Islet precursor cell (in vitro differentiated cells): ENCODE measurements at places on chromosomes 12 and 14.

- no peak for DNase-seq
Observed at GRCh38 chr12:24945845-24946244, 3.1 kb downstream of the BCAT1 start.

- no peak for DNase-seq
Observed at GRCh38 chr12:115640929-115641328, 636.6 kb downstream of the MED13L start.

DNA sequence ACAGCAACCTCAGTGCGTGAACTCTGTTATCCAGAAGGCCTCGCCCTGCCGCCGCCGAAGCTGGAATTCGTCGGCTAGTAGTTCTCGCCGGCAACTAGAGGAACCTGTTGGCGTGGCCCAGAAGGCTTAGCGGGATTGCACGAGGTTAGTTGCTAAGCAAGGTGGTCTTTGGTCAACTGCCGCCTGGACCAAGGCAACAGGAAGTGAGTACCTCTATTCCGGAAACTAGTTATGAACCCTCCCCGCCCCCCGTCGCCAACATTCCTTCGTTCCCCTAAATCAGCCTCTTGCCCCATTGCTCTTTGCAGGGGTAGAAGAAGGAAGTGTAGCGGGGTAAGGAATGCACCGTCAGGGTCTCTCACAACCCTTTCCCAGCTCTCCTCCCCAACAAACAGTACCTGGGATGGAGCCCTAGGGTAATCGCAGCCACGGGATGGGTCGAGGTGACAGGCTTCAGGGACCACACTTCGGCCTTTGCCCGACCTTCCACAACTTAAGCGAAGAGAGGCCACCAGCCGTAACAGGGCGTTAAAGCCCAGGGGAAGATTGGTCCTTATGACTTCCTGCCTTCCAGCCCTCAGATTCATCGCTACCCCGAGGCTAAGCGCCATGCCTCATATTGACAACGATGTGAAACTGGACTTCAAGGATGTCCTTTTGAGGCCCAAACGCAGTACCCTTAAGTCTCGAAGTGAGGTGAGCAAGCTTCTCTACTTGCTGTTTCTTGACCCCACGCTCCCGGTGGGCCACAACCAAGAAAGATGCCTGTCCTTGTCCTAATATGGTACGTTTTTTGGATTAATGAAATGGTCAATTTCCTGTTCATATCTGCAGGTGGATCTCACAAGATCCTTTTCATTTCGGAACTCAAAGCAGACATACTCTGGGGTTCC, at the start of gene GMPR2:
Gene GMPR2 (plus strand): TSS at position 285 of the 893 bp plus-strand sequence. CDS start 325 bp downstream, at position 610.
- DNase-seq: no peak

- peak; percentile 50 for DNase-seq
Observed at GRCh38 chr14:64721391-64721791, 17.2 kb downstream of the PLEKHG3 start.

DNA sequence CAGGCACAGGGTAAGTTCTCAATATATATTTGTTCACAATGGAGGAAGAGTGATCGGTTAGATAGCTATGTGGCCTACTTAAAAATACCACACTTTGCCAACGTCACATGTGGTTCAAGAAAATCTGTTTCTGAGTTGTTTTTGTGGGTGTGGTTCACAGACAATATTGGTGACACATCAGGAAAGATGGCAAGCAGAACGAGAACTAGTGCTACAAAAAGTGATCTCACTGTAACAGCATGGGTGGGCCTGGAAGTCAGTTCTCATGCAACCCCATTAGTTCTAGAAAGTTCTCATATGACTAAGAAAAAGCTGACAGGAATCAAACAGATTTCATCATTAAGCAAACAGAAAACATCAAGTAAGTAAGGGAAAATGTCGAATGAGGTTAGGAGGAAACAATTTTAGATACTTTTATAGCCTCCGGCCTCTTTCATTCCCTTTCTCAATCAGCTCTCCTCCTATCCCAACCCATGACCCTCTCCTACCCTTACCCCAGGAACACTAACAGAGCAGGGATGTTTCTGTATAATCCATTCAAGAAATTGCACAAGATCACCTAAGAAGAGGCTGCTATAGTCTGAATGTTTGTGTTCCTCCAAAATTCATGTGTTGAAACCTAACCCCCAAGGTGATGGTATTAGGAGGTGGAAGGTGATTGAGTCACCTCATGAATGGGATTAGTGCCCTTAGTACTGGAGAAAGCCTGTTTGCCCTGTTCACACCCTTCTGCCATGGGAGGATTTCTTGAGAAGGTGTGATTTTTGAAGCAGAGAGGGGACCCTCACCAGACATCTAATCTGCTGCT, 15.5 kb upstream of the NTN4 start:
- peak; percentile 64 for DNase-seq

DNA sequence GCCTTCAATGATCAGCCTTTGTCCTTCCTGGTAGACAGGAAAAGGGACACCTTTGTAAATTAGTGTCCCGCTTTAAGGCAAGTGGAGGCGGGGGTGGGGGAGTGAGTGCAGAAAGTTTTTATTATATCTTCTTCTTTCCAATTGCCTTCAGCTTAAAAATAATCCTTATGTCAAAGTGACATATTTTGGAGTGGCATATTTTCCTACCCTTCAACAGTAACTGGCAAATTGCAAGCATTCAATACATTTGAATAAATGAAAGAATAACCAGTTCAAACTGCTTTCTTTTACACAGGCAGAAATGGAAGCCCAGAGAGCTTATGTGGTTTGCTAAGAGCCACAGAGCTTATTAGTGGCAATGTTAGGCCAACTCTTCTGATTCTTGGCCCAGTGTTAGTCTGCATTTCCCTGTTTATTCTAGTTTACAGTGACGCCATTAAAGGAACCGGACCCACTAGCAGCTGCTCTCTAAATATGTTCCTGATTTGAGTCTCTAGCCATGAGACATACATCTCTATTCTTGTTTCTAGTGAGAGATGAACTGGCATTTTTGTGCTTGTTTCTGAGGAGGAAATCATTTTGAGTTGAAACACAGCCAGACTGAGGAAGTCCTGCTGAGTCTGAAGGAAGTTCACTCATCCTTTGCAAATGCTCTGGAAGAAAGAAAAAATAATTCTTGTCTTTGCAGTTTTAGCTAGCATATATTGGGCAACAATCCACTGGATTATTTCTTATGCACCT, 468.7 kb downstream of the NOVA1 start:
- no peak for DNase-seq

DNA sequence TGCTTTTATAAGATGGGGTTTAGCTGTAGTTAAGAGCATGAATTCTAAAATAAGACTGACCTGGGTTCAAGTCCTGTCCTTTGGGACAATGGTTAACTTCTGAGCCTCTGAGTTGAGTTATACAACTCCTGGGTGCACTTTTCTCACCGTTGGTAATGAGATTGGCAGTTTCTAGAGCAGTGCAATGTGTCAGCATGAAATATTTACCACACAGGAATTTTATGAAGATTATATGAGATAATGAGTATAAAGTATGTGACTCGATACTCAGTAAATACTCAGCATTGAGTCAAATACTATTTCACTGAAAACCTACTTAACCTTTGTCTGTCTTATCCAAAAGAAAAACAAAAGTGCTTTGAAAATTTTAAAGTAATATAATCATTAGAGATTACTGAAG, 214.2 kb downstream of the CPNE8 start:
- DNase-seq: no peak

DNA sequence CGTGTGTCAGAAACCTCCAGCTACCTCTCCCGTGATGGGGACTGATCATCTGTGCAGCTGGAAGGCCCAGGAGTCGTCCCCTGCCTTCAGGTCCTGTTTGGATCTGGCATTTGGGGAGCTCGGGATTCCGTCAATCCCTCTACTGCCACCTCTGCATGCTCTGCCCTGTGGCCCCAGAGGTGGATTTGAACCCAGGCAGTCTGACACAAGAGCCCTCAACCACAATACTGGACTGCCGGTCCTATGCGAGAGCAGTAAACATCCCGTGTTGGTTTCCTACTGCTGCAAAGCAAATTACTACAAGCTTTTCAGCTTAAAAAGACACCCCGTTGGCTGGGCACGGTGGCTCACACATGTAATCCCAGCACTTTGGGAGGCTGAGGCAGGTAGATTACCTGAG, 121.9 kb upstream of the FKBP4 start:
- peak; percentile 40 for DNase-seq

DNA sequence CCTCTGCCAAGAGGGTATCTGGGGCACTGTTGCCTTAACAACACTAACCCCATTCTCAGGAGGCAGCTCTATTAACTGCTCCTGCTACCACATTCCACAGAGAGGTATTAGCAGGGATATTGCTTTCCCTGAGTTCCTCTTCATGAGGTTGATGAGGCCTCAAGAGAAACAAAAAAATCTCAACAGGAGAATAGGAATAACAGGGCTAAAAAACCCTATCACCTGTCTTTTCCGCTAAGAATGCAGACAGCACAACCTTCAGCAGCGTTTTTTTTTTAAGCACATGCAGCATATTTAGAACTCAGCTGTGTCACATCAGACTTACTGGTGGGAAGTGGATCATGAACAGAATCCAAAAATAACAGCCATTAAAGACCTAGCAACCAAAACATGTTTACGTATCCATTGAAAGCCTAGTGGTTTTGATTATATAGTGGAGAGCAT, 29.2 kb downstream of the ATF7 start:
- DNase-seq: no peak

DNA sequence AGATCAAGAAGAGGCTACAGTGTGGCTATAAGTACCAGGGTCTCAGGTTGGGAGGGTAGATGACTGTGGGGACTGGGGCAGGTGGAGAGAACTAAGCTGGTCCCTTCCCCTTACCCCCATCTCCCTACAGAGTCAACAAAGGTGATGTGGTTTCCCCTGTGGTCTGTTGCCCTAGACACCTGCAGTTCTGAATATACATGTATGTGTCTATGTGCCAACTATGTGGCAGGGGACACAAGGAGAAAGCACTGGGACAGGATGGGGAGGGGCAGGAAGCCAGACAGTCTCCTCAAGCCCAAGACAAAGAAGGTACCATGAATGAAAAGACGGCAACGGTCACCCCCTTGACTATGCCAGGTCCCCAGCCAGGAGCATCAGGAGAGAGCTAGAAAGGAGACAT, 4.5 kb upstream of the HDAC7 start:
- DNase-seq: no peak

- DNase-seq: no peak
Observed at GRCh38 chr12:72268386-72268785, 3.8 kb upstream of the TRHDE start.

GRCh38 chr12:104508752-104509446, 52.2 kb downstream of the CHST11 start:
- no peak for DNase-seq

DNA sequence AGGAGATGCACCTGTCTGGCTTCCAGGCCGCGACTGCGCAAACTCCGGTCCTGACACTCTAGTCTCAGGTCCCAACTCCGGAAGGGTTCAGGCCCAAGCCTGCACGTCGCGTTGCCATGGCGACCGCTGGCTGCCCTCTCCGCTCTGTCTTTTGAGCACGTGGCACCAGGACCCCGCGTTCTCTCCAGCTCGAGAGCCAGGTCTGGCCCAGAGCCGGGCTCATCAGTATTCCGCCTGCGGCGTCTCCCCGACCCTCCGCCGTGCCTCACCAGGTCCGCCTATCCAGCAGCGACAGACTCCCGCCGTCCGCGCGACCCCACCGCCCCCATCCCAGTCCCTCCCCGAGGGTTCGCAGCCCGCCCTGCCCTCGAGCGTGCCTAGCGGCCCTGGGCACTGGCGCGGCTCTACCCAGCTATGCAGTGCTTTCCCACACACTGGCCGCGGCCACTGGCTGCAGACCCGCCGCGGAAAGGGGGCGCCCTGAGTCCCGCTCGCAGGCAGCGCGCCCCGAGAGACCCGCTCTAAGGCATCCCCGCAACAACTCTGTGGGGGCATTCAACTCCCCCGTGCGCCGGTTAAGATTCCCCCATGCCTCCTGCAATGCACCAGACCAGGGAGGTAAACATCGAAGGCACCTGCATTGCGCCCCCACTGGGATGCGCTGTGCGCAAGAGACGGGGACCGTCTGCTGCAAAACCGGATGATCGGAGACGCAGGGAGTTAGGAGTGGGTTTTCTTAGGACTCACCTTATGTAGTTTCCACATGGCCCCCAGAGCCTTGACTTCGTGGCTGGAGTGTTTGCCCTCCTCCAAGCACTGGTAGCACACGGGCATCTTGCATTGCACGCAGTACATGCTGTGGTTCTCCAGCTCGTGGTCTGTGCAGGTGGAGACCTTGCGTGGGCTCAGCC, 1.3 kb downstream of the TRIM9 start:
- DNase-seq: peak; percentile 72

DNA sequence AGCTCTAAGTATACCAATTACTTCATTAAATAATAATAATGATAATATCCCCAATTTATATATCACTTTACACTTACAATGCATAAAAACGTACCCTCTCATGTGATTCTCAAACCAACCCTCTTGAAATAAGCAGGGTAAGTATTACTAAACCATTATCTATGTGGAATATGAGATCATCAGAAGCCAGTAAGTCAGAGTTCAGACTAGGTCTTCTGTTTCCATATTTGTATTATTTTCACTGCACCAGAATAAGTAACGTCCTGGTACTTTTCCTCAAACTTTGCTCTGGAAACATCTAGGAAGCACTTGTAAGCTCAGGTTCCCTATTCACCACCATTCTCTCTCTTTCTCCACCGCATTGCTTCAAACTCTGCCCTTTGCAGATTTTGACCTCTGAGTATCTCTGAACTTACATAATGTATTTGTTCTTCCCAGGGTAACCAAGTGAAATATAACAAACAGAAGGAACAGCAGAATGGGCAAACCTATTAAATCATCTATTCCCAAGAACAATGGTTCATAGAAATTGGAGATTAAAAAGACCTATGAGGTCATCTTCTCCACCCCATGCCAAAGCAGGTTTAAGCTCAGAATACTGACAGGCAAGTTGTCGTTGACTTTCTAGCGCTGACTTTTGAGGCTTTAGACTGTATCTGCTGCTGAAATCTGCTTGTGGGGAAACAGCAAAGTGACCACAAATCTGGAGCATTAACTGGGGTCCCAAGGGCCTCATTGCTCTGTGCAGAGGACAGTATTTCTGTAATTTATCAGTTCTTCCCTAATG, 161.3 kb upstream of the FAR2 start:
- no peak for DNase-seq

DNA sequence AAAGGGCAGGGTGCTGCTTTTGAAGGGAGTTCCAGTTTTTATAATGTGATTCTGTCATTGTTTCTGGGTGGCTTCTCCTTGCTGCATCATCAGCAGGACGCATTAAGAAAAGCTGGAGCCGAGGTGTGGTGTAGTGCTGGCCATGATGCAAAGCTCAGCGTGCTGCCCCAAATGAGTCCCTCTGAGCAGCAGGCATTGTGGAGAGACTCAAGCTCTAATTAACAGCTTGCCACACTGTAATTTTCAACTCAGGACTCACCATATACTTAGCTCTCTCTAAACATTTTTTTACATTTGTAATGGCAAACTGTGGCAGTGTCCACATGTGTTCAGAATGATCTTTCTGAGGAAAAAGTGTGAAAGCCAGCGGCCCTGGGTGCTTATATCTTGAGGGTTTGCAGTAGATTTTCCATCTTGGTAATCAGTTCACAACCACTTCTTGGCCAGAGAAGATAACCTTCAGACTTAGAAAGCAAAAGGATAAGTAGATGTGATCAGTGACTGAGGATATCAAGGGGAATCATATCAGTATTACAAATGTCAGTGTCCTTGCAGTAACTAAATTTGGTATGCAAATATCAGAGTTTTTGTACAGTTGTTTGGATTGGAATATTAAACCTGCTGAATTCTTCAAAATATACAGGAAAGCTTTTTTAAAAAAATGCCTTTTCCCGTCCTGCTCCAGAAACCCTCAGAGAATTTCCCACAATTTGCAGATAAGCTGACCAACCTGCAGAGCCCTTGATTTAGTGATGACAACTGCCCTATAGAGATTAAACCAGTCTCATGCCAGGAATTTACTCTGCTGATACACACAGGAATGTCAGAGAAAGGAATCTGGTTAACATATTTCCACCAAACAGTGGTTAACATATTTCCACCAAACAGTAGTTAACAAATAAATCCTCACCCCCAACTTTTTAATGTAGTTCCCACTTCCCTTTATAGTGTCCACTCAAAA, 63.6 kb downstream of the DAAM1 start:
- DNase-seq: no peak
